ENCODE measurements at places on chromosomes 1 and 21.

- no peak for DNase-seq
Observed at GRCh38 chr1:33182401-33182841, 578 bp upstream of the TRIM62 start.

DNA sequence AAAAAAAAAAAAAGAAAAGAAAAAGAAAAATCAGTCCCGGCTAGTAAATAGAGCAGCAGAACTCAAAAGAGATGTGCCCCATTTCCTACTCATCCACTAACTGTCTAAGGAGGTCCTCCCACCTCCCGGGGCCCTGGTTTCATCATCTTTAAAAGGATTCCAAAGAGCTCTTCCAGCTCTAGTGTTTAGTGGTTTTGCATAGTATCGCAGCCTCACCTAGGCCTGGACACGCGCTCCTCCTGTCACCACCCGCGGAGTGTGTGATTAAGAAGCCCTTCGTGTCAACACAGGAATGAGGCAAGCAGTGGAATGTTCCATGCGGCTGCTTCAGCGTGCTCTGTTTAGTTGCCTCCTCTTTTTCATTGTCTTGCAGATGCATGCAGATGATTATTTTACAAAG lies 49.0 kb downstream of the LBR start:
- DNase-seq: no peak

DNA sequence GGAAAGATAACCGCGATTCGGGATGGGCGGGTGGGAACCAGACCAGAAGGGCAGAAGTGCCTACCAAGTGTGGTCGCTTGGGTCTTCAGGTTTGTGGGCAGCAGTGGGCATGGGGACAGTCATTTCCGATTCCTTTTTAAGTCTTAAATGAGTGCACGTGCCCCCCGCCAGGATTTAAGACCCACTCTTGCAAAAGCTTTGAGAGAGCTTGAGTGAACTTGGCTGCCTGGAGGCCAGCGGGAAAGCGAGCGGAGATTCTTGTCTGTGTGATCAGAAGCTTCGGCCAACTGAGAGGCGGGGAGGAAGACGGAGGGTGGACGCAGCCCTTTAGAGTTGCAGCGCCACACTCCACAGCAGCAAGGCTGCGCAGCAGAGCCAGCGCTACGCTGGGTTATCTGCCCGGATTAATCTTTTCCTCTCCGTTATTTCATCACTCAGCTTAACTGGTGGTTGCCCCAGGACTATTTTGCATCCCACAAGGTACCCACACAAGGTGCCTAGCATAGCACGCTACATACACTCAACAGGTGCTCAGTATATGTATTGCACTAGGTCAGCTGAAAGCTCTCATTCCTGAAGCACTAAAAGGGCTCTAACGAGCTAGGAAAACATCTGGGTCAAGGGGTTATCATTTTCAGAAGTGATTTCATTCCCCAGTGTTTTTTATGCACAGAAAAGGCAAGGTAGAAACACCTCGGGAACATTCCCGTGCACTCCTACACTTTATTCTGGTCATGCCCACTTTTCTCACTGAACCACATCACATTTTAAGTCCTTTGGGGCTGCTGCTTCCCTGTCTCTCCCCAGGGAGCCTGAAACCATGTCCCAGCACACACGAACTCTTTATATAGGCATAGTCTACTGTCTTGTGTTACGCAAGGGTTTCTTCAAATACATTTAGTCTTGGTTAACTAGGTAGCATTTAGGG lies 1.5 kb upstream of the BATF3 start:
- DNase-seq: no peak

DNA sequence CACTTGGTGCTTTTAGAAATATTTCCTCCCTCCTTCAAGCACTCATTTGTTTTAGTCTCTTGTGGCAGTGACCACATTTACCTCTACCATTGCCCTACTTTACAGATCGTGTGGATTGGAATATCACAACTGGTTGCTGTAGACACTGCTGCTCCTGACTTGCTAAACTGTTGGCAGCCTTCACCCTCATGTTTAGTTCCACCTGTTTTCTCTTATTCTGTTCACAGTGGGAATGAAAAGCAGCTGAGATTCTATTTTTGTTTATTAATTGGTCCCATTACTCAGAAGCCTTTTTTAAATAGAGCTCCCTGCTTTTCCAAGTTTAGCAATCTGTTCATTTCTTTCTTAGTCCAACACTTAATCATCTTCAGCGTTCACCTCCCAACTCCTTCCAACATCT lies 308.9 kb downstream of the RWDD3 start:
- no peak for DNase-seq

- peak; percentile 36 for DNase-seq
Observed at GRCh38 chr1:23216771-23217420, 406 bp downstream of the HTR1D start.

- DNase-seq: no peak
Observed at GRCh38 chr1:38657207-38657840, 202.2 kb downstream of the RRAGC start.

DNA sequence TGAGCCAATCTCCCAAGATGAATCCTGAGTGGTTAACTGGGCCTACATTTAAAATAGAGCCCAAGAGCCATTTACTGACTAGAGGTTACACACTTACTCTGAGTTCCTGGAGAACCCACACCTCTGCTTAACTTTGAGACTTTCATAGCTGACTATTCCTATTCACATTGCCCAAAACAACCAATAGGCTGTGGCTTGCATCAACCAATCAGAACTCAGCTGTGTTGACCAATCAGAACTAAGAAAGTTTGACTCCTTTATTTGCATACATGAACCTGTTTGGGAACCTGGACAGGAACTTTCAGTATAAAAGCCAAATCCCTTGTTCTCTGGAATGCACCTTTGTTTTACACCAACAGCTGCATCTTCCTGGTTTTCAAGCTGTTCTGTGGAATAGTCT lies 9.5 kb downstream of the ZSWIM5 start:
- DNase-seq: no peak

DNA sequence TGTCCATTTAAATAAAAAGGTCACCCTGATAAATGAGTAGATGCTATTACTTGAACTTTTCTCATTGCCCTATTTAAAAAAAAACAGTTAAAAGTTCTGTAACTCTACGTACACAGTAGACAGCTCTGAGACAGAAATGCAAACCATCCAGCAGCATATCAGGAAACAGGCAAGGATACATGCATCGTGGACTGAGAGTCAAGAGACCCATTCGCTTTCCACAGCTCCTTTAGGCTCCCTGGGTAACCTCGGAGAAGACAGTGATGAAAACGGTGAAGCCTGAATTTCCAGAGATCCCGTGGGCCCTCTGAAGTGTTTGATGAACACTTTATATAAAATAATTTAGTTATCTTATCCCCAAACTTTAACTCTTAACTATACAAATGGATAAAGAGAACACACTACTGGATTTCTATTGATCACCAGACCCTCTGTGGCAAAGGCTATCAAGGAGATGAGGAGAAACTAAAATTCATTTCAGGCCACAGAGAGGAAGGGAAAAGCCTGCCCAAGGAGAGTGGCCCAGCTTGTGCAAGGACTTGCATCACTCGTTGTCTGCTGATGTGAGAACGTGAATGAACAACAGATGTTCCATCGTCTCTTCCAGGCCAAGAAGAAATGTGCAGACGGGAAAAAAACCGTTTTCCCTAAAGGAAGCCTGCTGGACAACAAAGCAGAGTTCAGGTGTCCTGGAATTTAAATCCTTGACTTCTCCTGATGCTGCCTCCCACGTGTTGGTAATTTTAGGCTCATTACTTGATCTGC lies 131.0 kb downstream of the TGFBR3 start:
- DNase-seq: no peak

DNA sequence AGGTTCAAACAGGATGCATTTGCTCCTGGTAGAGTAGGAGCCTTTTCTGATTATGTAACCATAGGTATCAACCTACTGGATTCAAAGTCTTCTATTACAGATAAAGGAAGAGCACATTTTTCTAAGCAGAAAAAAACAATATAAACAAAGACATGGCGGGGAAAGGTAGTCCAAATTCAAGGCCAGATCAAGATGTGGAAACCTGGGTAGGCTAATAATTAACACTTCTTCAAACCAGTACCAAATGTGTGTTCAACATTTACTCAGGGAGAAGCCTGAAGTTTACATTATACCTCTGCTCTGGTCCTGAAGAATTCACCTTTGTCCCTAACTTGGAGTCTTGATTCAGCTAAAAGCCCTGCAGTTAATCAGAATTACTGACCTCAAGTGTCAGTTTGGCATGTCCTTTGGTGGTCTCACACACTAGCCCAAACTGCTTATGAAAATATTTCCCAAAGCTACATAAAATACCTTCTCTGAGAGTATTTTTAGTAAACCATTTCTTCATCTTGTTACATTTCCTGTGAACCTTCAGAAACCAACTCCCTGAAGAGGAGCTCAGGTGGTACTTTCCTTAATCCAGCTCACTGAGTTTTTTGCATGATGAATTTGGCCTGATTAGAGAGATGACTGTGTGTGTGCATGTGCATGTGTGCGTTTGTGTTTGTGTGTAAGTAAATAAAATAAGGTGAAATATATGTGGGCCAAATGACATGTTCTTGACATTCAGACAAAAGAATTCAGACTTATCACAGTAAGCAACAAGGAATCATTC lies 70.2 kb downstream of the TOR3A start:
- DNase-seq: no peak

GRCh38 chr1:150981805-150982712 lies at the start of gene ANXA9:
Gene ANXA9 (plus strand): TSS chr1:150982292. CDS start chr1:150983106, 814 bp downstream.
- DNase-seq: no peak

DNA sequence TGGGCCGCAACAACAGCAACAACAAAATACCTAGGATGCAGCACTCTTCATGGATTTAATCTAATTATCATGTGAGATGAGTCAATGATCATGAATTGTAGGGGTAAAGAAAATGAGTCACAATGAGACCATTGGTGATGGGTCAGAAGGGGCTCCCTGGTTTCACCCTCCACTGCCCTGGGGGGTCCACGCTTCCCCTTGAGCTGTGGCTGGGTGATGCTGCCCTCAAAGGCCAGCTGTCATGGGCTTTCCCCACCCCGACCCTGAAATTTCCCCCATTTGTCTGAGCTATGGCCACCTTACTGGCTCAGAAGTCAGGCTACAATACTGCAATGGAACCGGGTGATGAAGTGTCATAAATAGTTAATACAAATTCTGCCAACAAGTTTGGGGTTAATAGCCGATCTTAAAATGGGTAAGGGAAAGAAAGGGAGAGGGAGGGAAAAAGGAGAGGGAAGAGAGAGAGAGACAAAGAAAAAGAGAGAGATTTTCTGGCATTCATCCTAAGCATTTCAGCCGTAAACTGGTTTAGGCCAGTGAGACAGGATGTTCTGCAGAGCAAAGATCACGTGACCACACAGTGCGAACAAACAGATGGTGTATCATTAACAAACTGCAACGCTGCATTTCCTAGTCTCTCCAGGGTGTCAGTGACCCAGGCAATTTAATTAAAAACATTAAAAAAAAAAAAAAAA lies 143.4 kb upstream of the ERRFI1 start:
- no peak for DNase-seq

GRCh38 chr1:199780948-199781670 lies 246.4 kb upstream of the NR5A2 start:
- no peak for DNase-seq

DNA sequence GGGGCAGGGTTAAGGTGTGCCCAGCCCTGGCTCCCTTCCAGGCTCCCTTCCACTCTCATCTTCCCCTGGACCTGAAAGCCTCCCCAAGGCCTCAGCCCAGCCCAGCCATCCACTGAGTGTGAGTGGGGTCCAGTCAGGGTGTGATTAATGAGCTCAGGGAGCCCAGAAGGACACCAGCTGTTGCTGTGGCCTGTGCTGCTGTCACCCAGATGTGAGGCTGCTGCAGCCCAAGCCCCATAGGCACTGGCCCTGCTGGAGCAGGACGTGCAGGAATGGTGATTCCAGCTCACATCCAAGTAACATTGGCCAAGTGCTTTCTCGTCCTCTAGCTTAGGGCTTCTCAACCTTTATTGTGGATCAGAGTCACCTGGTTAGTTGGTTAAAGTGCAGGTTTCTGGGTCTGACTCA lies 77.6 kb downstream of the EPHB2 start:
- DNase-seq: no peak

- DNase-seq: no peak
Observed at GRCh38 chr1:212167098-212167497, 118.1 kb upstream of the PPP2R5A start.

GRCh38 chr1:121444096-121444495 lies 259.3 kb downstream of the SRGAP2C start:
- DNase-seq: no peak

DNA sequence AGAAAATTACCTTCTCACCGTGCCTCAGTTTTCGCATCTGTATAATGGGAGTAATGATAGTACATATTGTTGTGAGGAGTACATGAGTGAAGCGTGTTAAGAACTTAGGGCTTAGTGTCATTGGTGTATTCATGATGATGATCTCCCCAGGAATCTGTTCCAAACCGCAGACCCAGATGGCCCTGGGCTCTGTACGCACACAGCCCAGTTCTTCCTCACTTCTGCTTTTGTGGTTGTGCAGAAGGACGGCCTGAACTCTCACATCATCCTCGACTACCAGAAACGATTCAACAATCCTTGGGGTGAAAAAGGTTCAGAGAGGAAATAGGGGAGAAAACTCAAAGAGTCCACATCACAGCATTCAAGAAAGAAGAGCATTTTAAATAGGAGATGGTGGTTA lies 323.0 kb downstream of the CAMTA1 start:
- DNase-seq: no peak

DNA sequence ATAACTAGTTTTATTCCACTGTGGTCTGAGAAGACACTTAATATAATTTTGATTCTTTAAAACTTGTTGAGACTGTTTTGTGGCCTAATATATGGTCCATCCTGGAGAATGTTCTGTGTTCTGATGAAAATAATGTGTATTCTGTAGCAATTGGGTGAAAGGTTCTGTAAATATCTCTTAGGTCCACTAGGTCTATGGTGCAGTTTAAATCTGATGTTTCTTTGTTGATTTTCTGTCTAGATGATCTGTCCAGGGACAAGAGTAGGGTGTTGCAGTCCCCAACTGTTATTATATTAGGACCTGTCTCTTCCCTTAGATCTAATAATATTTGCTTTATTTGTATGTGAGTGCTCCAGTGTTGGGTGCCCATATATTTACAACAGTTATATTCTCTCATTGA lies 33.9 kb upstream of the PM20D1 start:
- DNase-seq: no peak

GRCh38 chr1:211623515-211623914 lies 44.6 kb upstream of the SLC30A1 start:
- no peak for DNase-seq

- DNase-seq: no peak
Observed at GRCh38 chr21:37263827-37264600, 3.1 kb downstream of the VPS26C start.

GRCh38 chr1:209870151-209870831 lies 42.5 kb downstream of the UTP25 start:
- DNase-seq: no peak

- peak; percentile 78 for DNase-seq
Observed at GRCh38 chr21:44892536-44893277, 19.2 kb upstream of the PTTG1IP start.
